ENCODE measurements at places on chromosomes 13 and 19. TPM values are rescaled to one million over a fixed set of nuclear protein-coding genes. Genes with fewer than 3 reads are reported as not detected.

The KLK5 gene
- 16.4 TPM for total RNA-seq

The ZIM2 gene
- not detected for total RNA-seq

- DNase-seq: no peak
Measured at GRCh38 chr13:48431431-48431830, 18.5 kb upstream of the LPAR6 start.

The TEX26 gene
- not detected for total RNA-seq

The SHANK1 gene
- 0.29 TPM for total RNA-seq

The RASL11A gene
- total RNA-seq: 1.8 TPM

DNA sequence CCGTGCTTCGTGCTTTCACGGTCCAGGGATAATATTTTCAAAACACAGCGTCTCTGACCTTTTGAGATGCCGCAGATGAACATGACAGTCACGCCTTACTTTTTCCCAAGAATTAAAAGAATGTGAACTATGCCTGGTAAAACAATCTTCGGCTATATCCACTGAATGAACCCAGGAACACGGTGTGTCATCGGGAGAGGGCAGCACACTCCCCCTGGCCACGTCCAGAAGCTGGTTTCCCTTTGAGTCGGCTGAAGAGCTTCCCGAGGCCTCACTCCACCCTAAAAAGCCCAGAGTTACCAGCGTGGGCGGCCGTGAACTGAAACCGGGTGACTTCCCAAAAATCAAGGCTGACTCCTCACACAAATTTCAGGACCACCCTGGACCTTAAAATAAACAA lies 22.9 kb upstream of the SHISA2 start:
- no peak for DNase-seq

The KLHL1 gene
- not detected for total RNA-seq

GRCh38 chr19:39297931-39298634 lies 1.9 kb downstream of the IFNL1 start:
- no peak for DNase-seq

The RFPL4A gene
- not detected for total RNA-seq

- DNase-seq: no peak
Measured at GRCh38 chr13:95191821-95192563, 109.3 kb downstream of the ABCC4 start.

The SCGB2B2 gene
- not detected for total RNA-seq

DNA sequence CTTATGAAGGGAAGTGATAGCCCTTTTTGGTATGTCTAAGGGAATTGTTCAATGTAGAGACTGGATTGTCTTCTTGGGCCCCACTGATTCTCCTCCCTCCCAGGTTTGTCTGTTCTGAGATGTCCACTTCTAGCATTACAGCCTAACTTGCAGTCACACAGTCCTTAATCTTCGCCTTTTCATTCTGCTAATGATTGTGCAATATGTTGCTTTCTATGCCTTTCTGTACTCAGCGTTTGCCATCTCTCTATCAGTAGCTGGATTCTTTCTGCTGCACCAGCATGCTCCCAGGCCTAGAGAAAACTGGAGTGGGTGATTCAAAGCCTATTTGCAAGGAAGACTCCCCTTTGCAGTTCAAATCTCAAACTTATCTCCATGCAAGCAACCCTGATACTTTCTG lies 307.5 kb upstream of the DACH1 start:
- DNase-seq: no peak

DNA sequence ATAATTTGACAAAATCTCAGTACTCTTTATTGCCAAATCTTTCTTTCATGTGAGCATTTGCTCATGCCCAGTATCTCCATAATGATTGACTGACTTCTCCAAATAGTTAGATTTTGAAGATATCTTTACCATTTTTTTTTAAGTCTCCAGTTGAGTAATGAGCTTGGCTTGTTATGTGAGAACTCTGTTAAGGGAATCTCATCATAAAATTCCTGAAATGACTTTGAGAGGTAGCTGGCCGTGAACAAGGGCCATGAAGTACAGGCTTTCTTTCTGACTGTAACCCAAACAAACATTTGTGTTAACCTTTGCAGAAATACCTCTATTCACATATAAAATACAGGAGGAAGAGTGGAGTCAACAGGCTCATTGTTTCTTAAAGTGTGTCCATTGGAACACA lies 449.7 kb downstream of the IRS2 start:
- DNase-seq: peak; percentile 57

DNA sequence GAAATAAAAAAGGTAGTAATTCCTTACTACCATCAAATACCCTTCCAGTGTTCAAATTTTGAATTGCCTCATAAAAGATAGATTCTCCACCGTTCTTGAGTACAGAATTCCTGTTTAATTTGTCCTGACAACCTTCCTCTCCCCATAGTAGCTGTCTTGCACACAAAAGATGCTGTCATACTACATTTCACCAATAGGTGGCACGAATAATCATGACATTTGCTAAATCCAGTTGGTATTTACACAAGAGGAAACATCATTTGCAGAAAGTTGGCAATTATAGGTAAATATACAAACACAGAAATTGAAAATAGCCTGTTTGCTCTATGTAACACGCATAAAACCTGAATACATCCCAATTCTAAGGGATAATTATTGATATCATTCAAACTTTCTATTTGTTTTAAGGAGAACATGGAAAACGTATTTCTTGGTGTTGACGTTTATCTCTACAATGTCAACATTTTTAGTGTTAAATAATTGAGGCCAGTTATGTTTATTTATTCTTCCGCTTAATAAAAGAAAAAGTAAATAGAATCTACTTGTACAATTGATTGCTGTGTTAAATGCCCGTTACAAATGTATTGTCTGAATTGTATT lies 58.3 kb upstream of the CLDN10 start:
- DNase-seq: peak; percentile 40

- DNase-seq: no peak
Measured at GRCh38 chr19:11580116-11580515, 2.7 kb upstream of the ACP5 start.

GRCh38 chr19:14248578-14249011 lies 42.6 kb upstream of the ADGRL1 start:
- DNase-seq: no peak

- DNase-seq: no peak
Measured at GRCh38 chr13:22432690-22433089, 748.1 kb upstream of the SGCG start.

- DNase-seq: no peak
Measured at GRCh38 chr13:48349525-48349924, 46.0 kb downstream of the RB1 start.

DNA sequence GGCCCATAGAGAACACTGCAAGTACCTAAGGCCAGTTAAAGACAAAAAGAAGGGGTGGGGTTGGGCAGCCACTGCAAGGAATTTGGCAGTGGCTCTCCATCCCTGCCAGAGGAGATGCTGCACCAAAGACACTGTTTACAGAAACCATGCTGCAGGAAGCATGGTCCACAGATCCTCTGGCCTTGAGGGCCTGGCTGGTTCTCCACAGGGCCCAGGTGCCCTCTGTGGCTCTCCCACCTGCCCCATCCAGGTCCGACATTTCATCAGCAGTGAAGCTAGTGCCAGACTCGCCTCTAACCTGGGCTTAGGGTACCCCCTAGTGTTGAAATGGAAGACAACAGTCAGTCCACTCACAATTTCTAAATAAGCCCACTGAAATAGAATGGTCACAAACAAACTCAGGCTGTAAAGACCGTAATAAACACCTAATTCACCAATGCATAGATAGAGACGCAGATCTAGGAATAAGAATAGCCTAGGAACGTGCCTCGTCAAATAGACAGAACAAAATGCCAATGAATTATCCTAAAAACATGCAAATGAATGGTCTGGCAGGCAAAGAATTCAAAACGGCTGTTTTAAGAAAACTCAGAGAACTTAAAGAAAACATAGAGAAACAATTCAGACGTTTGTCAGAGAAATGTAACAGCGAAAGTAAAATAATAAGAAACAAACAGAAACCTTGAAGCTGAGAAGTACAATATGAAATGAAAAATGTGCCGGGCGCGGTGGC lies 23.3 kb downstream of the LYPD4 start:
- DNase-seq: peak; percentile 6

The FBXL12 gene
- total RNA-seq: 23.9 TPM

DNA sequence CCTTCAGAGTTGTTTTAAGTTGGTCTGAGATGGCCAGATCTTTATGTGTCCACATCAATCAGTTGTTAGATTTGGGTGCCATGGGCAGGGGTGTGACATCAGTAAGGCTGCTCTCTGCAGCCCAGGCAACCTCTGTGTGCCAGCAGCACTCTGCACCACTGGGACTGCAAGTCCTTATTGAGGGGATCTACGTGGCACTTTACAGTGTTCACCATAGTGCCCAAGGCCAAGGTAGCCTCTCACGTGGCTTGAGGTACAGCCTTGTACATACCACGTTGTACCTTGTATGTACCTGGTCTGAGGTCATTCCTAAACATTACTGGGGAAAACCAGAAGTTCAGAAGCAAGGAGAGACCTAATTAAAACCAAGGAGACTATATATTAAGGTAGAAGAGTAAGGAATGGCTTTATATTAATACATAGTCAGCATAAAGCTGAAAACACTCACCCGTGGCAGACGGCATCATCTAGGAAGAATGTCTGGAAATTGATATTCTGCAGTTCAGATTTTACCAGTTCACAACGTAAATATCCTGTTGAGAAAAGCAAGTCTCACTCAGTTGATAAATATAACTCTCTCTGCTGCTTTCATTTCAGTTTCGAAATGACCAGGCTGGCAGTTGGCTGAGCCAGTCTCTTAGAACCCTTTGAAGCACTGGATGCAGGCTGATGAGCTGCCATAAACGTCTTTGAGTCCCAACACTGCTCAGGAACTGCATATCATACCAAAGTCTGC lies 128.8 kb downstream of the ZDHHC20 start:
- DNase-seq: no peak

- DNase-seq: no peak
Measured at GRCh38 chr19:6556480-6557195, 25.8 kb downstream of the TNFSF9 start.

The KRTDAP gene
- total RNA-seq: not detected

The NDFIP2 gene
- 42.9 TPM for total RNA-seq

- DNase-seq: no peak
Measured at GRCh38 chr13:113457510-113457909, 4.2 kb upstream of the ADPRHL1 start.

The SLC10A2 gene
- total RNA-seq: not detected

GRCh38 chr13:109246001-109246400 lies 540.4 kb downstream of the IRS2 start:
- no peak for DNase-seq

GRCh38 chr19:29667901-29668341 lies 2.7 kb downstream of the PLEKHF1 start:
- no peak for DNase-seq

The SYNE4 gene
- 4.4 TPM for total RNA-seq

GRCh38 chr13:21748166-21748565 lies 77.3 kb downstream of the FGF9 start:
- no peak for DNase-seq

The TSEN34 gene
- total RNA-seq: 174 TPM

The ITGBL1 gene
- total RNA-seq: 0.94 TPM

DNA sequence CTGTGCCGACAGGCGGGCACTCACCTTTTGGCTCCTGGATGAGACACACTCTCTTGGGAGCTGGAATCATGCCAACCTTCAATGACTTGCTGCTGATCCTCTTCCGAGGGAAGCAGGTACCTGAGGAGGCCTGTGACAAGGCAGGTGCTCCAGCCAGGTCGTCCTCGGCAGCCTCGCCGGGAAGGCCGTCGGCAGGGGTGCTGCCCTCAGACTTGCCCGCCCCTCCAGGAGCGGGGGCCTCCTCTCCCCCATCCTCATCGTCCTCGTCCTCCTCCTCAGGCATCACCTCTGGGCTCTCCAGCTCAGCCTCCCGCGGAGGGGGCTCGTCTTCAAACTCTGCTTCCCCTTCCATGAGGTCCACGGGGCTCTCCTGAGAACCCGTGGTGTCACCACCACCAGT lies 29.2 kb downstream of the SUGP2 start:
- no peak for DNase-seq

Data from epithelial cell of proximal tubule (primary cell).